ENCODE measurements at places on chromosomes 4 and X.

DNA sequence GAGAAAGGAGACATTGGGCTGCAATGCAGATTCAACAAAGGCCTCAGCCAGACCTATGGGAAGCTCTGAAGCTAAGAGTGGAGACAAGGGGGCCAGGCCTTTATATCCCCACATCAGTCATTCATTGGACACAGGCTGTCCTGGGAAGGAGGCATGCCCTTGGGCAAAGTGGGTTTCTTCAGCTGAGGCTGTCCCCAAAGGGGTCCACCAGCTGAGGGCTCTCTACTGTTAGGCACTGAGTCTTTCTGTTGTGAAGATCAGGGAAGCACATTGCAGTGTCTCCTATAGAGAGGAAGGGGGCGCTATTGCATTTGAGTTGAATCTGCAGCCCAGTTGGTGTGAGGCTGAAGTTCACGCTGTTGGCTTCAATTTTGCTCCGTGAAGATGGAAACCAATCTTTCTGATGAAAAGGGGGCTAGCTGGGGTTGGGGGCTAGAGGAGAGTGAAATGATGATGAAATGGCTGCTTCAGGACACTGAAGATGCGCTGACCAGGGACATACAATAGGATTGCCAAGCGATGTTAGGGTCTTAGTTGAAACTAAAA lies 48.0 kb downstream of the SLC25A5 start:
- peak; percentile 72 for DNase-seq

GRCh38 chrX:55074851-55075467 lies at the start of gene PAGE2B:
PAGE2B (plus strand) TSS chrX:55075030; CDS start chrX:55076042, 1,012 bp downstream.
- no peak for DNase-seq

DNA sequence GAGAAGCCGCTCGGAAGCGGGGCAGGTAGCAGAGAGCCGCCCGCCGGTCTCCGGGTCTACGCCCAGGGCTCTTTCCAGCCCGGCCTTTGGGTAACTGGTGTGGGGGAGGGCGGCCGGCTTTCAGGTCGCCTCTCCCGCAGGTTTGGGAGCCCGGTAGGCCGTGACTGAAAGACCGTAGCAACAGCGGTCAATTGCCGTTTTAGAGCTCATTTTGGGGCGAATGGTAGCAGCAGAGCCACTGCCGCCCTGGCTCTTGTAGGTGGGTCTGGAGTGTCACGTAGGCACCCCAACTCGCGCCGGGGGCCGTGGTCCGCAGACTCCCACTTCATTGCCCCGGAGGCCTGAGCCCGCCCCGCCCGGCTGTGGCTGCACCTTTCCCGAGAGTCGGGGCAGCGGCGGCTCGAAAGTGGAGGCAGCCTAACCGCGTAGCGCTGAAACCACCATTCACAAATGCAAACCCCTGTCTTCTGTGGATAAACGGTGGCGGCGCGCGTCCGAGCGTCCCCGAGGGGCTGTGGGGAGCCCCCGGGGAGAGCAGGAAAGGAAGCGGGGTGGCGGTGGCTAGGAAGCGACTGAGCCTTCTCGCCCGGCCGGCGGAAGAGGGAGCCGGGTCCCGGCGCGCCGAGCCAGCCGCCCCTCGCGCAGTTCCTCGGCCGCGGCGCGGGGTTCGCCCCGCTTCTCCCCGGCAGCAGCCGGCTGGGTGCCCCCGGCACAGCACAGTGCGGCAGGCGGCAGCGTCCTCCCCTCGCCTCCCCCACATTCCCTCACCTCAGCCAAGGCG lies 2185.1 kb upstream of the TENM3 start:
- DNase-seq: peak; percentile 66

DNA sequence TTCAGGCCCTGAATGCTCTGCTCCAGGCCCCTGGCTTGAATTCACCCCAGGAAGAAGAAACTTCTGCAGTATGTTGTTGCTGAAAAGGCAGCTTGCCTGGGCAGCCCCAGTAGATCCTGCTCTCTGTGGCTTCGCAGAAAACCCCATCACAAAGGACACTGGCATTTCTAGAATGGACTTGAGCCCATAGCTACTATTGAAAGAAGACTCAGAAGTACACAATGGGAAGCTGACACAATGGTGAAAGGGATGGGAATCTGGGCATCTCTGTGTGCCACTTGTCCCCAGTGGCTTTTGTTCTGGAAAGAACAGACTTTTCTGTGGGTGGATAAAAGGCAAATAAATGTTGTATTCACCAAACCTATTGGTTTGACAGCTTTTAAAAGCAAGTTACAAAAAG lies 67.4 kb upstream of the SCML1 start:
- no peak for DNase-seq

DNA sequence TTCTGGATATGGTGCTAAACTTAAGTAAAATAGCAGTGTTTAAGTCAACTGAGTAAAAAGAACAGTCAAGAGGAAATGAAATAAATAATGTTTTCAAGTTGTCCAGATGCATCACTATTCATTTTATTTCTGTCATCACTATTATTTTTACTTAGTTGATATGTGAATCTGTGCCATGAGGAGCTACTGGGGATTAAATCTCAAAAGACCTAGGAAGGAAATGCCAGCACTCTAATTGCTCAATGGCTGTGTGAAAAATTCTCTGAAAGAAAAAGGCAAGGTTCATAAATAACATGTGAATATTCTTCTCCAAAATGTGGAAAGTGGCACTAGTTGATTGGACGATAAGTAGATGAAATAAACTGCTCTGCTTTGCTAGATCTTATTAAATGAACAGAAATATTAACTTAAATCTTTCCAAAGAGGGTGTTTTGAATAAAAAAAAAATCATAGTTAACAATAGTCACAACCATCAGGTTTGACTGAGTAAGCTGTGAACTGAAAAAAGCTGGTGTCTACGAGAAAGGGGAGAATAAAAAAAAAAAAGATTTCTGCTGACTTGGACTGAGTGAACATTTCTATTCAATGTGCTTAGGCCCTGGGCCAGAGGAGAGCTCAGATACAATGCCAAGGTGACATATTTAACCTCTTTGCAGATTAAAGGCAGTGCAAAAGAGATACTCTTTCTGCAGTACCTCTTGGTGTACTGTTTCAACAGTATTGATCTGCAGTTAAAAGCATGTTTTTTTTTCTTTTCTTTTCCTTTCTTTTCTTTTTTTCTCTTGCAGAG lies 1.6 kb downstream of the SPARCL1 start:
- DNase-seq: no peak

- DNase-seq: no peak
These were observed 8.4 kb upstream of the PRPS1 start for GRCh38 chrX:107619885-107620322.
